Midbrain (tissue), 1 donor: ENCODE measurements at places on chromosomes 12 and 14.

GRCh38 chr12:68812553-68813241, 4.7 kb downstream of the MDM2 start:
- no peak for DNase-seq

GRCh38 chr14:58635091-58635830, 2.5 kb upstream of the DACT1 start:
- no peak for DNase-seq

- peak; percentile 78 for DNase-seq
Measured at GRCh38 chr12:96400631-96401075, 414 bp upstream of the CDK17 start.

DNA sequence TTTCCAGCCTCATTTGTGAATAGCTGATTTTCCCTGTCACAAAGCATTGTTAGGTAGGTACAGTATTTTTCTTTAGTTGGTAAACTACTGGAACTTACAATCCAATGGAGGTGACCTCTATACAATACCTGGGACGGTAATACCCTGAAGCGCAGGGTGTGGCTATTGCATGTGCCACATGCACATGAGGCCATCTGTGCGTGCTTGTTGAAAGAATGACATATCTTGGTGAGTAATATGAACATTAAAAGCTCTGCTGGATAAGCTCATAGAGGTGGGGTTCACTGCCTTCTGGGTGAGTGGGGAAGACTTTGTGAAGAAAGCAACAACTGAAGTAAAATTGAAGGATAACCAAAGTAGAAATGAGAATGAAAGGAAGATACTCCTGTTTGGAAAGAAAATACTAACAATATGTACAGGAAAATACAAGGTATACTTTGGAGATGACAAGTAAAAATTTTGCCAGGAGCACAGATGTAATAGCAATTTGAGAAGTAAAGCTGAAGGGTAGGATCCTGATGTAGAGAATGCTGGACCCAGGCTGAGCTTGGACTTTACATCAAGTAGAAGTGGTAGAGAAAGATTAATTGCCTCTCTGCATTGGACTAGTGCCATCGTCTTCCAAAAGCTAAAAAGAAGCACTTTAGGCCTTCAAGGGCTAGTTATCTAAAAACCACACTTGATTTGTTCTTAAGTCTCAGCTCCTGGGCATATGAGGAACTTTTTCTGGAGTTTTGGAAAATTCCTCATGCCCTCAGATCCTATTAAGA, 97.1 kb downstream of the SLC38A6 start:
- DNase-seq, result no peak

DNA sequence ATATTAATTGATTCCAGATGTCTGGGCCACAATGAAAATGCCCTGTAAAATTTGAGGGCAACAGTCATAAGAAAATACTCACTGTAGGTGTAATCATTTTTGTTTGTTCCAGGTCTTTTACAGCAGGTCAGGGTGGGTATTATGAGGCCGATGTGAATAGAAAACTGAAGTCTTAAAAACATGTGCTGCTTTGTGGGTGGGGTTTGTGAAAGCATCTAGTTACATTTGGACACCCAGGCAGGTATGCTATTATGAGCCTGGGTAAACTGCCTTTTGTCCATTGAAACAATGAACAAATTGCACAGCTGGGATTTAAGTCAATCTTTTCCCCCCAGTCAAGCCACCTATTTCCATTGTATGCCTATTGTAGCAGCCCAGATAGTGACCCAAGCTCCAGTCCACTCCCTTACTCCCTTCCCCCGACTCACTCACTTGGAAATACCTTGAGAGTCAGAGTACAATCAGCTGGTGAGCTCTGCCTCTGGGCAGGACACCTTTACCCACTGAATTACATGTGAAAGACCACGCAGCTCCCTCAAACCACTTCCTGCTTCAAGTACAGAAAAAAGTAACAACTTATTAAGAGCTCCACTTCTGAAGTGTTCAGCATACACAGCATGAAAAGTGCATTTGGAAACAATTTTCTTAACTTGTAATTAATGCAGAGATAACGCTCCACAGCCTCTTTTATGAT, 1.8 kb downstream of the IGF1 start:
- no peak for DNase-seq

GRCh38 chr12:57094208-57095160, 5.6 kb downstream of the NAB2 start:
- no peak for DNase-seq

- no peak for DNase-seq
Measured at GRCh38 chr12:75908961-75909605, 122.5 kb downstream of the PHLDA1 start.
